KBM-7 (cell line): ENCODE measurements at places on chromosomes 5 and 9.

DNA sequence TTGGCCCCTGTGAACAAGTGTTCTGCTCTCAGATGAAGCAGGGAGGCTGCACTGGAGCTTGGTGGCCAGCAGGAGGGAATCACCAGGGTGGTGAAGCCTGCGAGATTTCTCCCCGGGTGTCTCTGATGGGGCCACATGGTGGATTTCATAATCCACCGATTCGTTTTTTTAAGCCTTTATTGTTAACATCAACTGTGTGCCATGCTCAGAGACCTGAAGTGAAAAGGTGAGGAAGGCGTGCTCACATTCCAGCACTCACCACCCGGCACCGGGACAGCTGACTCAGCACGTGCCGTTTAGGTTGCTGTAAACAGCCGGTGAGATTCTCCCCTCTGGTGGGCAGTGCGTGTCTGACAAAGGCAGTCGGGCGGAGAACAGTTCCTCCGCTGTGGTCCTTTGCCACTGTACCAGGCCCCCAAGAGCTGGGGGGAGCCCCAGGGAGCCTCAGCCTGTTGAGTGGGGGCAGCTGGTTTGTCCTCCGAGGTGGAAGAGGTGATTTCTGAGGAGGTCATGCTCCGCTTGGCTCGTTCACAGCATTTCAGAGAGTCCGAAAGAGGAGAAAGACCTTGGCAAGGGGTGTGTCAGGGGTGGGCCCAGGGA lies 12.7 kb upstream of the AHRR start:
- DNase-seq = no peak

- no peak for DNase-seq
Measured at GRCh38 chr5:10793785-10794184, 32.8 kb upstream of the DAP start.

GRCh38 chr9:131628459-131629225 lies 83.3 kb downstream of the PRRT1B start:
- no peak for DNase-seq

DNA sequence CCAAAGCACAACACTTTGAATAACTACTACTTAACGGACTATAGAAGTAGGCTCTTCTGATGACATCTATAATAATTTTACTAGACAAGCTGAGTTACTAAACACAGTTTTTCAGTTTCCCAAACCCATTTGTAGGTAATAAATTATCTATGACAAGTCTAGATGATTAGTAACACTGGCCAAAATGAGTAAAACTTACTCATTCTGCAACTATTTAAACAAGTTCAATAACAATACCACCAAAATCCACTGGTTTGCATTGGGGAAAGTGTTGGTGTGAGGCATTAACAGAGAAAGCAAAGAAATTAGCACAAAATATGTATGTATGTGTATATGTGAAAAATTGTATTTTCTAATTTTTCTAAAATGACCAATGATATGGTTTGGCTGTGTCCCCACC lies 119.3 kb downstream of the NR2F1-AS1 start:
- no peak for DNase-seq

DNA sequence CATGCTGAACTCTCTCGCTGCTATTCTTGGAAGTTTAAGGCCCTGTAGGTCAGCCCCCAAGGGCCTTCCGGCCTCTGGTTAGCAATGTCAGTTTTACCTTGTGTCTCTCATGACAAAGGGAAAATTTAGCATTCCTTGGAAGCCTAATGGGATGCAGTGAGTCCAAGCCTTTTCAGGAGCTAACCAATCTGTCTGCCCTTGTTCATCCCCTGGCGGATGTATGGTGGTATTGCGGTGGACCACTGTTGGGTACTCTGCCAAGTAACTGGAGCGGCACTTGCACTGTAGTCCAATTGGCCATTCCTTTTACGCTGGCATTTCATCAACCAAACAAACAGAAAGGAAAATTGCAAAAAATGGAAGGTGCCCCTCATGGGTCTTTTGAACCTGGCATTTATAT lies 318.4 kb upstream of the NMUR2 start:
- DNase-seq = peak; percentile 3

DNA sequence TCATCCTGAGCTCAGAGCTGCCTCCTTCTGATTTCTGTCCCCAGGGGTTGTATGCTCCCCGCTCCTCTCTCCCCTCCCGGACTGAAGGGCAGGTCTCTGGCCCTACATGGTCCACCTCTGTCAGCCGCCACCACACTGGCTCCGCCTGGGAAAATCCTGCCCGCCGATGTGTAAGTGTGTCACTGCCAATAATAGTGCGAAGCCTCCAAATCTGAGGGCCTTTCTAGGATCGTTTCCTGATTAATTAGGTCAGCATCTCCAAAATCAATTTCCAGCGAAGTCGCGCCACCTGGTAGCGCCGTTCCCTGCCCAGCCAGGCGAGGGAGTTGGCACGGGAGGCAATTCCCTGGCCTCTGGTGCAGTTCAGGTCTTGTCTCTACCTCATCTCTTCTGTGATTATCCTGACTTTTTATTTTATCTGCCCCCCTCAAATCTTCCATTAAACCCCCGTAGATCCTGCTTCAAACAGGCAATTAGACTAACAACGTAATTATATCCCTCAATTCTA lies 73.5 kb downstream of the ZNF618 start:
- no peak for DNase-seq

- DNase-seq = no peak
Measured at GRCh38 chr9:70802206-70802605, 319.2 kb downstream of the TRPM3 start.

DNA sequence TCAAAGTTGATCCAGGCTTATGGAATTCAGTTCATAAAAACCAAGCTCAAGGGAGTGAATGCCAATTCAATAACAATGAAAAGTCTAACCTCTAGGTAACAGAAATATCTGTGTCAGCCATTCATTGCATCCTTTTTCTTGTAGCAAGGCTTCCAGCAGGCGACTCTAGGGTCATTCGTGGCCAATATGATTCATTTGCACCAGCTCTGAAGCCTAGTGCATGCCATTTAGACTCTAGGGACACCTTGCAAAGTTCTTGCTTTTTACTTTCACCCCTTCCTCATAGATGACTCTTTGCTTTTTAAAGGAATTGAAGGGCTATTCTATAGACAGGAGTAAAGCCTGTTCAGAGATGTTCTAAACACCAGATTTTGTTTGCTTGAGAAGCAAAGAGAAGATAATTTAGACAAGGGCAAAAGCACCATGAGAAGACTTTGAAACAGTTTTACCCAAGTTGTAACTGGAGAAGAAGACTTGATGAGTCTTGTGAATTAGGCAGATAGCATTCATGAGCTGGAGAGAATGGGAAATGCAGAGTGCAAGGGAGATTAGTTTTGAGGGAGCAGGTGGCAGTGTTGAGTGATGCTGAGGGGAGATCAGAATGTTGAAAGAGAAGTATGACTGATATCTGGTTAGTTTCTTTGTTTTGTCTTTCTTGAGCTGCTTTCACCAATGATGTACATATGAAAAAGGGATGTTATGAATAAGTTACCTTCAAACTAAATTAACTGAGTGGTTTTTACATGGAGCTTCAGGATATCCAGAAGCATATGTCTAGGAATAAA lies 94.5 kb downstream of the F2RL2 start:
- DNase-seq = no peak

GRCh38 chr9:77594963-77595362 lies 53.2 kb downstream of the GNA14 start:
- DNase-seq = no peak

- DNase-seq = no peak
Measured at GRCh38 chr9:312596-313320, 98.1 kb downstream of the DOCK8 start.

DNA sequence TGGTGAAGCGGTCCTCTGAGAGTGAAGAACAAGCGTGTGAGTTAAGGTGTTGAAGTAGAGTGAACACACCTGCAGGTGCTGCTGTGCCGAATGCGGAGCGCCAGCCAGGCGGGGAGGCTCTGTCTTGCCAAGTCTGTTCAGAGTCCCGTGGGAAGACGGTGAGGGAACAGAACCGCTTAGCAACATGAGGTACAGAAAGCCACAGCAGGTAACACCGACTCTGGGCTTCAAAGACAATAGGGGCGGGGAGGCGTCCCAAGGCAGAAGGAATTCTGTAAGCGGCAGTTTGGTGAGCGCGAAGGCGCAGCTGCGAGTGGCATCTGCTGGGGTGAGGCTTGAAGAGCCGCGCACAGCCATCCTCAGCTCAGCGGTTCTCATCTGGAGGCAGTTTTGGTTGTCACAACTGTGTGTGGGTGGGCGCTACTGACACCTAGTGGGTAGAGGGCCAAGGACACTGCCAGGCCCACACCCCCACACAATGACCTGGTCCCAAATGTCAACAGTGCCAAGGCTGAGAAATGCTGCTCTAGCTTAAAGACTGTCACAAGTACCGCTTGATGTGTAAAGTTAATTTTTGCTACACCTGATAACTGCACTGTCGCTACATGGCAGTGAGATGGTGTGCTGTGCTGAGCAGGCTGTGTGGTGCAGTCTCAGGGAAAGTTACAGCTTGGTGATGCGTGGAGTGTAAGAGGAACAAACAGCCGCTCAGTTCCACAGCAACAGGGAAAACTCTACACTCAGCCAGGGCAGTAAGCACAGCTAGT lies 67.4 kb upstream of the TBC1D9B start:
- peak; percentile 77 for DNase-seq

- no peak for DNase-seq
Measured at GRCh38 chr5:17769277-17769676, 135.0 kb downstream of the TAF11L14 start.

- peak; percentile 88 for DNase-seq
Measured at GRCh38 chr9:35664531-35665470, at the start of gene ARHGEF39. ARHGEF39 (minus strand) TSS chr9:35665195; CDS start chr9:35665169, 26 bp downstream.

DNA sequence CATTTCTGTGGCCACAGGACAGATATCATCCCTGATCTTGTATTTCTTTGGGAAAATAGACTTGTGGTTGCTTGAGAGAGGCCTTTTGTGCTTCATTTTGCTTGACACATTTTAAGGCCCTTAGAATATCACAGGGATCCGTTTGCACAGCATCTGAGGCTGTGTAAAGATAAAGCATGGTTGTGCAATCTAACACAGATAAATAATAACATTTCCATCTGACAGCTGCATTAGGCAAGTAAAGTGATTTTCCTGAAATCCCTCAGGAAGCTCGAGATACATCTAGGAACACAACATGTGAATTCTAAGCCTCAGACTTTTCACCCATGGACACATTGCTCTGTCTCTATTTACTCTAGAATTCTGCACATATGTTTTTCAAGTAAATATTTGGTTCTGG lies 212.8 kb upstream of the ADAMTSL1 start:
- no peak for DNase-seq

GRCh38 chr9:18549772-18550171 lies 75.8 kb downstream of the ADAMTSL1 start:
- no peak for DNase-seq

- no peak for DNase-seq
Measured at GRCh38 chr5:131289738-131290137, 25.9 kb downstream of the CDC42SE2 start.

DNA sequence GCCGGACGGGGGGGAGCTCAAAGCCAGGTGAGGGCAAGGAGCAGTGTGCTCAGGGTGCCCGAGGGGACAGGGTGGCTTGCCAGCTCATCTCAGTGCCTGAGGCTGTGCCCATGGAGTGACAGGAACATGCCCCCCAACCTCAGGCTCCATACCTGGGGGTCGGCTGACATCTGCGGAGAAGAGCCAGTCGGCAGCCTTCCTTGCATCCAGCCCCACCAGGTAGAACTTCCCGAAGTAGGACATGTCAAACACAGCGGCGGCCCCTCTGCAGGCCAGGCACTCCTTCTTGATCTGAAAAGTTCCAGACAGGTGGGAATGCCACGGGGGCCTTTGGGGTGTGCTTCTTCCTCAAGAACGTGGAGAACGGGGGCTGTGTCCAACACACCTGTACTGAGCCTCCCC lies 42.1 kb downstream of the SARDH start:
- DNase-seq = no peak

DNA sequence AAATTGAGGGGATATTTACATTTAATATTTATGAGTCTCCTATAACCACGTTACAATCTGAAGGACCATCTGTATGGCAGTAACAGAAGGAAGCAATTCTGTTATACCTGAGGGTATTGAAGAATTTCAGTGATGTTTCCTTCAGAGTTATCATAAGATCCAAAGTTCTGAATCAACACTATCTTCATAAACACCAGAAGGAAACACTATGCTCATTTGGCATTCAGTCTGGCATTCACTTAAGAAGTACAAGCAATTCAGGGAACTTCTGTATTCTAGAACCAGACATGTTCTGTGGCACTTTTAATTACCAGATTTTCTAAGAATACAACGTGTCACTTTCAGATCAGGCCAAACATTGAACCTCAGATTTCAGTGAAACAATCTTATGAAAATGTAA lies 9.6 kb downstream of the DAB2 start:
- DNase-seq = no peak

GRCh38 chr9:7542693-7543092 lies 256.9 kb downstream of the DMAC1 start:
- DNase-seq = no peak

DNA sequence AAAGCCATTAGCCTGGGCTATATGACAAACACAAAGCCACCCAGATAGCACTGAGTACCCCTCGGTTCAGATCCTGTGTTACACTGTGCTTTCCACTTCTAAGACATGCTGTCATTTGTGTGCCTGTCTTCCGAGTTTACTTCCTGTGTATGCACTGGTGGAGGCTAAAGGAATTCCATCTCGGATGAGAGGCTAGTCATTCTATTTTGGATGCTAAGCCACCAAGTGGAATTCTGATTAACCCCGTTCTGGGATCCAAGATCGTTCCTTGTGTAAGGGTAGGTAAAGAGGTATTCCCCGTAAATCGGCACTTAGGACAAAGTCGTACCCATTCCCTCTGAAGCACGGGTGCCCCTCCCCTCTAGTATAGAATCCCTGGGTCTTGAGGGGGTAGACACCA lies 8.7 kb downstream of the PROP1 start:
- no peak for DNase-seq

GRCh38 chr9:120424248-120424647 lies 155.7 kb downstream of the CDK5RAP2 start:
- DNase-seq = no peak

GRCh38 chr9:89421595-89421994 lies 76.3 kb downstream of the SEMA4D start:
- peak; percentile 27 for DNase-seq

DNA sequence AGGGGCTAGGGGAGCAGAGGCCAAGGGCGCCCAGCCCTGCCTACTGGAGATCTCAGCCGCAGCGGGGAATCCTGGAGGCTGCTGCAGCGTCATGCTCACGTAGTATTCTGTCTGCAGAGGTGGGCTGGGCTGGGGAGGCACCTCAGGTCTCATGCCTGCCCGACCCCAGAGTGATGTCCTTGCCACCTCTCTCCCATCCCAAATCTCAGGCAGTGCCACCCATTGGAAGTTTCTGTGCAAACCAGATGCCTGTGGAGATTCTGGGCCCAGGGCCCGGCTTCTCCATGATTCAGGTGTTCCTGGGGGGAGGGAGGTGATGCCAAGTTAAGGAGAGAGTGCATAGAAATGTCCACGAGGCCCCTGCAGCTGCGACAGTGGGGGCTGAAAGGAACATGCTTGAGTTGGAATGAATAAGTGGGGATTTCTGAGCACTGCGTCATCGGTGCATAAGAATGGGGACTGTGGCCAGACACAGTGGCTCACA lies 72.0 kb downstream of the ANKRD33B start:
- DNase-seq = no peak

- DNase-seq = no peak
Measured at GRCh38 chr9:109124121-109124520, 4.4 kb upstream of the TMEM245 start.

- DNase-seq = no peak
Measured at GRCh38 chr5:96229188-96229587, 203.9 kb downstream of the PCSK1 start.
